ENCODE measurements at places on chromosomes 5 and 9. TPM values are rescaled to one million over a fixed set of nuclear protein-coding genes. Genes with fewer than 3 reads are reported as not detected.

The SMIM33 gene
- total RNA-seq = not detected

The ARL14EPL gene
- total RNA-seq = not detected

The ENDOG gene
- total RNA-seq = 23.1 TPM

The PSMB7 gene
- 105 TPM for total RNA-seq

The SLC1A3 gene
- 1.3 TPM for total RNA-seq

- H3K27ac ChIP-seq = no peak overlapping the region
- no peaks in the 10 kb centered on the region for H3K27me3 ChIP-seq
- H3K4me1 ChIP-seq = no peaks in the 10 kb centered on the region
- H3K36me3 ChIP-seq = no peaks in the 10 kb centered on the region
- H3K4me3 ChIP-seq = no peak overlapping the region
- DNase-seq = no peak
Observed at GRCh38 chr5:153084511-153084910, 406.0 kb upstream of the GRIA1 start.

DNA sequence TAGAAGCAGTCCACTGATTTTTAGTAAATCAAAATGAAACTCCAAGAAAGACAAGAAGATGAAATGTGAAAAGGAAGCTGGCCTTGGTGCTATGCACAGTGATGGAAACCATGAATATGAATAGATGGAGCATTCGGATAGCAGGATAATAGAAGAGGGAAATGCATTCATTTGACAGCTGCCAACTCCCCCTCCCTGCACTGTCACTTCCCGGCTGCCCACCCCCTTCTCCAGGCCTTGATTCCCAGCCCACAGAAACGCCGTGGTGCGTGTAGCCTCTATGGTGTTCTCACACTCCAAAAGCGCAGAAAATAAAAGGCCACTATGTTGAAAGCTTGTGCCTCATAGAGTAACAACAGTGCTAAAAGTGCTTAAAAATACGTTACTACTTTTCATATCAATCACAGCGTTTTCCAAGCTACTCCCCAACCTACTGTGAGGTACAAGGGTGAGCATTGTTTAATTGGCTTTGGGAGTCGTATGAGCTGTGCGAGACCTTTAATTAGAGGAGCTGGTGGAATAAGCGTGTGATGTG lies 26.1 kb upstream of the IFNK start:
- H3K27ac ChIP-seq = no peak overlapping the region
- peaks cover 1% of the 10 kb centered on the region for H3K27me3 ChIP-seq
- H3K36me3 ChIP-seq = no peaks in the 10 kb centered on the region
- H3K4me3 ChIP-seq = no peak overlapping the region

DNA sequence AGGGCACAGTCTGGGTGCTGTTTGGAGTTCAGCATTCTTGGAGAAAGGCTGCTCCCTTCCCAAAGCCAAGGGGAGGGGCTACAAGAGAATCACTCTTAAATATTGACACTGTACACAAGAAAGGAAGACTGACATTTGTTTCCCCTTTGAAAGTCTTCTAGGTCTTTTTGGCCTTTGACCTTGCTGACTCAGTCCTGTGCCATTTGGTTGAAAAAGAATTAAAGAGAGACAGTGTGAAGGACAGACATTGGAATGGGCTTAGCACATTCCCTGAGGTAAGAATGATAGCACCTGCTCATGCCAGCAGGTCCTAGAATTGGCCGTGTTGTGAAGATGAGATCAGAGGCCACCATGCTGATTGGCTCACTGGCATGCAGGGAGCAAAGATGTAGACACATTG lies 271.4 kb upstream of the ZNF608 start:
- DNase-seq = no peak
- H3K4me3 ChIP-seq = no peak overlapping the region
- H3K27me3 ChIP-seq = no peaks in the 10 kb centered on the region
- no peak overlapping the region for H3K27ac ChIP-seq
- H3K36me3 ChIP-seq = no peaks in the 10 kb centered on the region
- peaks cover 2% of the 10 kb centered on the region for H3K4me1 ChIP-seq

DNA sequence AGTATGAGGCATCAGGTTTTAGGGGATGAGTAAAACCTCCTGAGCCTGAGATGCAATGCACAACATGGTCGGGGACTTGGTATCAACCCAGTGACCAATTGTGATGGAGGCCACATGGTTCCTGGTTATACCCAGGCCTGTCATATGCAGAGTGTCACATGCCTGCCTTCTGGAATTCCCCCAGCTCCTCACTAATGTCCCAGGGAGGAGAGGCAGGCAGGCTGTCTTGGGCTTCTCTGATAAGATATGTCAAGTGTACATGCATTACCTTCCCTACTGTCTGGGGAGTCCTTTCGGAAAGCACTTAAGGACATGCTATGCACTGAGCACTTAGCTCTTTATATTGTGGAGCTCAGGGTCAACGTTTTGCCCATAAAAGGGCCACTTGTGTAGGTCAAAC lies 14.2 kb upstream of the PALM2AKAP2 start:
- no peak for DNase-seq
- peaks cover 31% of the 10 kb centered on the region for H3K4me1 ChIP-seq
- H3K27me3 ChIP-seq = no peaks in the 10 kb centered on the region
- no peak overlapping the region for H3K27ac ChIP-seq
- no peaks in the 10 kb centered on the region for H3K36me3 ChIP-seq

GRCh38 chr5:67475489-67475888 lies 278.9 kb upstream of the CD180 start:
- DNase-seq = no peak
- peaks cover 6% of the 10 kb centered on the region for H3K4me1 ChIP-seq
- no peak overlapping the region for H3K4me3 ChIP-seq
- no peak overlapping the region for H3K27ac ChIP-seq

DNA sequence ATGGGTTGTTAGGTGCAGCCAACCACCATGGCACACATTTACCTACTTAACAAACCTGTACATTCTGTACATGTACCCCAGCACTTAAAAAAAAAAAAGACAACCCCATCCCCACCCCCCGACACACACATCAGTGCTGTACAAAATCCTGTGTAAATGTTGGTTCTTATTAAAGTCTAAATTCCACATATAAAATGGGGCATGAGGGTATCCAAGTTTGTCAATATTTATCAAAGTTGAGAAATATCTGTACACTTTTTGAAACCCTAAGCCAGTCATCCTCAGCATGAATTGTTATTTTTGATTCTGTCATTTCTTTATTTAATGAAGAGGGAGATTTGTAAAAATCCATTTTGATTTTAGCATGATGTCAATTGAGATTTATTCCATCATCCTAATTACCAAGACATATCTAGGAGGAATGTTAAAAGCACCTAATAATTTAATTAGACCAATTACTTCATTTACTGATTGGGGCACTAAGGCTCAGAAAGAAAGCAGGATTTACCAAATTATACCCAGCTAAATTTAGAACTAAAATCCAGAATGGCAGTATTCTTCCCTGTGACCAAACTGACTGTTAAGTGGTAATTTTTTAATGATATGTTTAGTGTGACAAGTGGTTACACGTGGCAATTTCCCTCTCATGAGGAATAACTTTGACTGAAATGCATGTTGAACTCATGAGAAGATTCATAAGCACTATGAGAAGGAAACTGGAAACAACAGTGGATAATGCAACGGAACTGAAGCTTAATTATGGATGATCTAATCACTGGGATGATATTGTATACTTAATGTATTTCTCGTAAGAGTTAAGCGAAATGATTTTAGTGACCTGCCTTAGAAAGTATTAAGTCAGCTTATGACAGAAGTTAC lies 195.9 kb downstream of the SGCD start:
- peaks cover 11% of the 10 kb centered on the region for H3K36me3 ChIP-seq
- no peaks in the 10 kb centered on the region for H3K27me3 ChIP-seq

- H3K27me3 ChIP-seq = no peaks in the 10 kb centered on the region
- H3K27ac ChIP-seq = no peak within 1 kb of the TSS
Observed at GRCh38 chr9:137114613-137115393, at the start of gene DPP7. Gene DPP7 (minus strand): TSS chr9:137114733. CDS start chr9:137114713, 20 bp downstream.

GRCh38 chr5:74311961-74312360 lies 328.6 kb downstream of the ENC1 start:
- H3K4me3 ChIP-seq = no peak overlapping the region
- peaks cover 43% of the 10 kb centered on the region for H3K4me1 ChIP-seq
- H3K36me3 ChIP-seq = no peaks in the 10 kb centered on the region
- H3K27me3 ChIP-seq = no peaks in the 10 kb centered on the region
- H3K27ac ChIP-seq = no peak overlapping the region
- no peak for DNase-seq

GRCh38 chr9:114177423-114178064 lies 22.2 kb downstream of the COL27A1 start:
- DNase-seq = peak; percentile 15
- H3K27ac ChIP-seq = peak overlapping the region; percentile 90
- H3K4me1 ChIP-seq = peaks cover 95% of the 10 kb centered on the region
- peaks cover 2% of the 10 kb centered on the region for H3K36me3 ChIP-seq

DNA sequence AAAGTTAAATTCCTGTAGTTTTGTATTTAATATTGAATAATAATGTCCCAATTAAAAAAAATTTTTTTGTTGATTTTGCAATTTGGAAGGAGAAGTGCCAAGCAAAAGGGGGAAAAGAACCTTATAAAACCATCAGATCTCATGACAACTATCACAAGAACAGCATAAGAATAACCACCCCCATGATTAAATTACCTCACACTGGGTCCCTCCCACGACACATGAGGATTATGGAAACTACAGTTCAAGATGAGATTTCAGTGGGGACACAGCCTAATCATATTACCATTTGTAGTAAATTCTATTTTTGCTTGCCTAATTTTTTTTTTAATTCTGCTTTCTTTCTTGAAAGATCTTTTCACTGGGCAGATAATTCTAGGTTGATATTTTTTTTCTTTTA lies 33.4 kb upstream of the FCHO2 start:
- H3K4me1 ChIP-seq = peaks cover 16% of the 10 kb centered on the region
- H3K4me3 ChIP-seq = no peak overlapping the region
- no peaks in the 10 kb centered on the region for H3K27me3 ChIP-seq
- H3K36me3 ChIP-seq = peaks cover 8% of the 10 kb centered on the region

- peaks cover 44% of the 10 kb centered on the region for H3K36me3 ChIP-seq
- H3K27ac ChIP-seq = no peak overlapping the region
- peaks cover 6% of the 10 kb centered on the region for H3K4me1 ChIP-seq
- no peaks in the 10 kb centered on the region for H3K27me3 ChIP-seq
- DNase-seq = no peak
- no peak overlapping the region for H3K4me3 ChIP-seq
Observed at GRCh38 chr5:80479713-80480112, 8.2 kb upstream of the FAM151B start.

- H3K4me3 ChIP-seq = no peak overlapping the region
- peaks cover 83% of the 10 kb centered on the region for H3K4me1 ChIP-seq
- no peak for DNase-seq
- H3K27me3 ChIP-seq = no peaks in the 10 kb centered on the region
- peaks cover 2% of the 10 kb centered on the region for H3K36me3 ChIP-seq
- H3K27ac ChIP-seq = no peak overlapping the region
Observed at GRCh38 chr5:169166078-169166477, 134.9 kb downstream of the SLIT3 start.

DNA sequence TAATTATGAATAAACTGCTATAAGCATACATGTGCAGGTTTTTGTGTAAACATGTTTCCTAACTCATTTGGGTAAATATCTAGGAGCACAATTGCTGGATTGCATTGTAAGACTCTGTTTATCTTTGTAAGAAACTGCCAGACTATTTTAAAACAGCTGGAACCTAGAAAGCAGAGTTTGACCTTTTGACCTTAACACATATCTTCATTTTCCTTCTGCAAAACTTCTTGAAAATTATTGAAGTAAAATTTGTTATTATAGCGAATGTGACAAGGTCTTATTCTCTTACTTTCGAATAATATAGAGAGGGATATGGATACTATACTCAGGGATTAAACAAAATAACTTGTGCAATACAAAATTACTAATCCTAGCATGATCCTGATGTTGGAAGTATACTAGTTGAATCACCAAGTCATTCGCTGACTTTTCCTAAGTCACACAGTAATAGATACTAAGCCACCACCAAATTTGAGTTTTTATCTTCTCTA lies 3.2 kb upstream of the ANXA1 start:
- DNase-seq = no peak
- peak overlapping the region; percentile 98 for H3K27ac ChIP-seq

DNA sequence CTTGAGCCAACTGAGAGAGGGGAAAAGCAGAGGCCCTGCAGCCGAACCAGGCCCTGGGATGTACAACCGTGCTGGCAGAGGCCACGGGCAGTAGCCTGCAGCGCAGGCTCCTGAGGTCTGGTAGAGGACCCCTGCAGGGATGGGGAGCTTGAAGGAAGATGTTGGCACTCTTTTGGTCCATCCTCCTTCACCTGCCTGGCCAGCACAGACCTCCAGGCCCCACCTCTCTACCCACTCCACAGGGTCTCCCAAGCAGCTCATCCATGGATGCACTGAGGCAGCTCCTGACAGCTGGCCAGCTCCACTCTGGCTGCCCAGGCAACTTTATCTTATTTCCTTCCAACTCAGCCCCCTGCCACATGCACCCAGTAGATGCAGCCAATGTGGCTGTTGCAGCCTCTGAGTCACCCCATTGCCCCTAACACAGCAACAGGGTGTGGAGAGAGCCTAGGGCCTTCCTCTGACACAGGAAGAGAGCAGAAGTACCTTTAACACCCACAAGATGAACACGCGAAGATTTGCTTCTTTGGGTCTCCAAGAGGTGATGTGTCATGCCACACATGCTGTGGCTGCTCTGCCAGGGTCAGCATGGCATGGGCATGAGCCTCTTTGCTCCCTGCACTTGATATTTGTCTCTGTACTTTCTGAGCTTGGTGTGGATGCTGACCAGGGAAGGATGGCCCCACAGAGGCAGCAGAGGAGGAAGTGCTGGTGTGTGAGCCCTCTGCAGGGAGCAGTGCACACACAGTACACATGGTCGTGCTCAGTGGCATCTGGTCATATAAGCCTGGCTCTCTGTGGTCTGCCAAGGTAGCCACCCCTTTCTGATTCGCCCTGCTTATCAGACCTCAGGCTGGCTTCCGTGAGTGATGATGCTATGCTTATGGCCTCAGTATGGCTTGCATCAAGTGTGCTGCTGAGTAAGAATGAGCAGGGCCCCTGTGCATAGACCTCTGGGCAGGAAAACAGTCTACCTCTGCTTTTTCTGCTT lies 117.2 kb downstream of the NRG2 start:
- no peak for DNase-seq
- peaks cover 2% of the 10 kb centered on the region for H3K36me3 ChIP-seq
- peaks cover 80% of the 10 kb centered on the region for H3K27me3 ChIP-seq
- H3K4me1 ChIP-seq = no peaks in the 10 kb centered on the region
- H3K4me3 ChIP-seq = no peak overlapping the region
- no peak overlapping the region for H3K27ac ChIP-seq

All from chondrocyte (in vitro differentiated cells).